ENCODE measurements at places on chromosomes 7 and 10.
A peak's percentile ranks its signal among the peaks of the same experiment; 100 is the strongest.

DNA sequence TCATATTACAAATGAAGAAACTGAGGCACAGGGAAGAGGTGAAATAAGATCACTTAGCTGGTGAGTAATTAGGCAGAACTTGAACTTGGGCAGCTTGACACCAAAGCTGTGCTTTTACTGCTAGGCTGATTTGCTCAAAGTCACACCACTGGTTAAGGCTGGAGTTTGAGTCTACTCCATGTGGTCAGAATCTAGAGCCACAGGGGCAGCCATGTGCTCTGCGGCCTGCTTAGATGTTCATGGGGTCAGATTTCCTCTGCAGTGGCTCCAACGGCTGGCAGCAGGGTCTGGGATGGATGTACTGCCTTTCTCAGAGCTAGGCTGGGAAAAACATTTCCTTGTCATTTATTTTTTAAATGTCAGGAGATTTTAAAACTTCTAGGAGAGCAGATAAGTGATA lies 417.5 kb downstream of the KCNMA1 start:
- no peak for DNase-seq

DNA sequence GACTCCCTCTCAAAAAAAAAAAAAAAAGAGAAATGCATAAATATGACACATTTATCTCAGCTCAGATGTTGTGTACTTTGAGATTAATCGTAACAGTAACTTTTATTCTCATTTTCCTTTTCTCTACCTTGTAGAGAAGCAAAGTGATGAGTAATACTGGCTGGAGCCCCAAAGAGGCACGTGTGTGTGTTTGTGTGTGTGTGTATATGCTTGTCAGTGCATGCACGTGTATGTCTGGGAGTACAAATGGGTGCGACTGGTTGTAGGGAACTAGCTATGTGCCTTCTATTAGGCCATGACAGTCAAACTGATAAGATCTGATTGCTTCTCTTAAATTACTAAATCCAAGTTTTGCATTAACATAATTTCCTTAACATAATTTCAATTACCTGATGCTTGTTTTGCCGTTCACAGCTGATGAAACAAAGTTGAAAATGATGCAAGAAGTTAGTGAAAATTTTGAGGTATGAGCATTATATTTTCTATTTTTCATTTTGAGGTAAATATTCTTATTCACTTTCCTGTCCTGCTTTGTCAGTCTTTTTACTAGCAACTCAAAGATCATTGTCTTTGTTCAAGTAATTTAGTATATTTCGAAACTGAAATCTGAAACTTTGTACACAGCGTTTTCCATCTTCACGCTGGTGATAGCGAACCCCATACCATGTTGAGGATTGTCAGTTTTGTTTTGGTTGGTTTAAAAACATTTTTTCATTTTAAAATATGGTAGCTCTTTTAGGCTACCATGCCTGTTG lies 3.4 kb downstream of the TRRAP start:
- DNase-seq = peak; percentile 24

DNA sequence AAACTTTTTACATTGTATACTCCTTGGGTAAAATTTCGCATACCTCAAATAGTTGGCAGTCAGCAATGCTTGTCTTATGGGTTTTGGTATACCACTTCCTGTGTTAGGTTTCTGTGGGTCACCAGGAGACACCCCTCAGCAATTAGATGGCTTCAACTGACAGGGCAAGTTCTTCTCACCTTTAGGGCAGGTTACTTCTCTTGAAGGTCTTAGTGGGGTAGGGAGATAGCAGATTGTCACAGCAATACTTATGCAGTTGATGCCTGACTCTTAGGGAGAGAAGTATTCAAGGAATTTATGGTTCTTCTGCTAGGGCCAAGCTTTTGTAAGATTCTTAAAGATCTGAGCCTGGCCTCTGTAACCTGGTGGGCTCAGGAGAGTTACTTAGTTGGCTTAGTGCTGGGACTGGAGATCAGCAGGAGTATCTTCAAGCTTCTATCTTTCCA lies 42.9 kb downstream of the MKLN1 start:
- DNase-seq = peak; percentile 60

- no peak for DNase-seq
Observed at GRCh38 chr10:110007161-110007700, 553 bp upstream of the ADD3 start.

GRCh38 chr10:75861582-75861981 lies 430.2 kb downstream of the LRMDA start:
- DNase-seq = no peak

DNA sequence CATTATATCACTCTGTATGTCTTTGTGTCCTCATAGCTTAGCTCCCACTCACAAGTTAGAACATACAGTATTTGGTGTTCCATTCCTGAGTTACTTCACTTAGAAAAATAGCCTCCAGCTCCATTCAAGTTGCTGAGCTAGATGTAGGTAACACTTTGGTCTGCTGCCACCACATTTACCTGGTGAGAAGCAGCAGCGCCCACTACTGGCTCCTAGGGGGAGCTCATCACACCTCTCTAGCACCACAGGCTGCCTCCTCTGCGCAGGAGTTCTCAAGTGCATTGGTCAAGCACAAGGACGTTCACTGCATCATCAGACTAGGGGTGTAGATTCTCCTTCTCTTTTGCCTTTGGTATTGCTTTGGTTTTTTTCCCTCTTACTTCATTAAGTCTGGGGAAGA lies 530.9 kb upstream of the AUTS2 start:
- no peak for DNase-seq

GRCh38 chr7:23129036-23129435 lies 23.5 kb downstream of the KLHL7 start:
- DNase-seq = no peak

- no peak for DNase-seq
Observed at GRCh38 chr7:121610243-121610642, 214.1 kb upstream of the FAM3C start.

GRCh38 chr7:157010588-157011332 lies at the start of gene MNX1:
TSS of gene MNX1 (minus strand) at chr7:157010663. CDS start at chr7:157010350, 313 bp downstream.
- peak; percentile 14 for DNase-seq

DNA sequence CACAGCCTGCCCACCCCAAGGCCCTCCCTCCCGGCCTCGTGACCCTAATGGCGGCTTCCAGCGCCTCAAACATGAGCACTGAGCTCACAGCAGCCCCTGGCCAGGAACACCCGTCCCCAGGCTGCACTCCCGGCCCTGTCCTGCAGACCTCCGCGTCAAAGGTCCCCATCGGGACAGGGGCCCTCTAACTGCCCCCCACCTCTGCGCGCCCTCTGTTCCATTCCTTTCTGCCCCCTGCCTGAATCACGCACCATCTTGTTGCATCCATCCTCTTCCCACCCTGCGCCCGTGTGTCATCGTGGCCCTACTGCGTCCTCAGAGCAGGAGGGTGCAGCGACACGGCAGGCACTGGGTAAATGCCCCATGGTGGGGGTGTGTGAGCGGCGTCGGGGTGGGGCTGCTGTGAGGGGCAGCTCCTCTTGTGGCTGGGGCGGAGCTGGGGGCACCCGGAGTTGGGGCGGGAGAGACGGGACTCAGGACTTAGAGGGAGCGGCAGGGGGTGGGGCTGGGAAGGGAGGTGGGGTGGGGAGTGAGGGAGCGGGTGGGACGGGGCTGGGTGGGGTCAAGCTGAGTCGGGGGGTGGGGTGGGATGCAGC lies 13.4 kb downstream of the SLC29A4 start:
- DNase-seq = no peak

- no peak for DNase-seq
Observed at GRCh38 chr7:17408245-17408903, 109.9 kb downstream of the AHR start.

- no peak for DNase-seq
Observed at GRCh38 chr10:32995751-32996150, 37.7 kb upstream of the ITGB1 start.

GRCh38 chr7:50507898-50508470 lies 57.2 kb downstream of the DDC start:
- DNase-seq = no peak

GRCh38 chr7:148753224-148753623 lies 54.5 kb downstream of the CUL1 start:
- DNase-seq = no peak

GRCh38 chr10:7003831-7004395 lies 406.9 kb downstream of the SFMBT2 start:
- DNase-seq = no peak
